ENCODE measurements at places on chromosomes 2 and 18. TPM values are rescaled to one million over a fixed set of nuclear protein-coding genes. Genes with fewer than 3 reads are reported as not detected.

The DIPK1C gene
- polyA plus RNA-seq: 0.26 TPM

The CD28 gene
- 2.3 TPM for polyA plus RNA-seq

The HRH4 gene
- polyA plus RNA-seq: not detected

DNA sequence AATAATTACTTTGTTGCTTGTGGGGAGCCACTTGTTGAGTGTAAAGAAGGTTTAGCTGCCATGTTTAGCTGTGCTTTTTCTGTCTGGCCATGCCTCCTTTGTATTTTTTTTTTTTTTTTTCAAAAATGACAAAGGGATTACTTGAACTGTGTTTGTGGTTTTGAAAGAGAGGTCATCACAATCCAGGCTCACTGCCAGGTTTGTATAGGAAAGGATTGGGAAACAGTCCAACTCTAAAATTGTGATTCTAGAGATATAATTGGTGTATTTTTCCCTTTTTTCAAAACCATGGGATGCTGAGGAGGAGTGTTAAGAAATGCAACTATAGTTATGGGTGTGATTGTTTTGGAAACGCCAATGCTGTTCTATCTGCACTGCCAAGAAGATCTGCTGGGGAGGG is 4.3 kb downstream of the ITPRIPL1 start:
- DNase-seq: no peak

DNA sequence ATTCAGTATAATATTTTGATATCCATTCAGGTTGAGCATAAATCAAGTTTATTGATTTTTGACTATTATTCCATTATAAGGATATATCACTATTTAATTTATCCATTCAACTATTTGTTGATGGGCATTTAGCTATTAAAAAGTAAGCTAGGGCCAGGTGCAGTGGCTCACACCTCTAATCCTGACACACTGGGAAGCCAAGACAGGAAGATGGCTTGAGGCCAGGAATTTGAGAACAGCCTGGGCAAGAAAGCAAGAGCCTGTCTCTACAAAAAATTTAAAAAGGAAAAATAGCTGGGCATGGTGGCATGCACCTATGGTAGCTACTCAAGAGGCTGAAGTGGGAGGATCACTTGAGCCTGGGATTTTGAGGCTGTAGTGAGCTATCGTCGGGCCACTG is 183.5 kb downstream of the HNMT start:
- no peak for DNase-seq

GRCh38 chr18:37299471-37300304 is 265.9 kb downstream of the CELF4 start:
- peak; percentile 96 for DNase-seq

DNA sequence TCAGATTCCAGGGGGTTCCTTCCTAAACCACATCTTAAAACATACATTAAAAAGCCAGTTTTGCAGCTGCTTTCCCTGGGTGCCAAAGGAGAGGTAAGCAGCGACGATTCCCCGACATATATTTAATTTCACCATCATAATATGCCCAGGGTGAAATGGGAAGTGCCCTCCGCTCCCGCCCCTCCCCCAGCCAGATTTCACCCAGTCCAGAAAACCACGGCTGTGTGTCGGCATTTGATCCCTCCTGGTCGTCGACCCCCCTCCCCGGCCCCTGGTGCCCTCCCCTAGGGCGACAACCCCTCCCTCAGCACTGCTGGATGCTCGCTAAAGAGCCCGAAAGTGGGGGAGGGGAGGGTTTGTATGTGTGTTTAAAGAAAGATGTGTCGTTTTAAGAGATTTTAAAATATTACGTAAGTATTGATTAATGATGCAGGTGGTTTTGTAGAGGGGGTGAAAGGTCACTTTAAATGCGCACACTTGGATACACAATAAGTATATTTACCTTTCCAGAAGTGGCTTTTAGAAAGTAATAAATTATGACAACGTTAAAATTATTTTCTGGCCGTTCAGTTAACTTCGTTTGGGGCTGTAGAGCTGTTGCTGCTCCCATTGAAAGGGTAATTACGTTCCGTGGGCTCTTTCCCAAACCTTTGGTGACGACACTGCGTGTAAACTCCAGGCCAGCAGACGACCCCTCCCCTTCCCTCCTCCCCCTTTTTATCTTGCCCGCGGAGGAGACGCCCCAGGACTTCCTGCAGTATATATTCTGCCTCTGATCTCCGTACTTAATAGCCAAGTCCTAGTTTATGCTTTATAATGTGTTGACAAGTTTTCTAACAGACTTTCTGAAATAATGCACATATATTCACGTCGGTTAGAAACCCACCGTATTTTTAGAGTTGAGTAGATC is 3.4 kb upstream of the BCL11A start:
- DNase-seq: no peak

DNA sequence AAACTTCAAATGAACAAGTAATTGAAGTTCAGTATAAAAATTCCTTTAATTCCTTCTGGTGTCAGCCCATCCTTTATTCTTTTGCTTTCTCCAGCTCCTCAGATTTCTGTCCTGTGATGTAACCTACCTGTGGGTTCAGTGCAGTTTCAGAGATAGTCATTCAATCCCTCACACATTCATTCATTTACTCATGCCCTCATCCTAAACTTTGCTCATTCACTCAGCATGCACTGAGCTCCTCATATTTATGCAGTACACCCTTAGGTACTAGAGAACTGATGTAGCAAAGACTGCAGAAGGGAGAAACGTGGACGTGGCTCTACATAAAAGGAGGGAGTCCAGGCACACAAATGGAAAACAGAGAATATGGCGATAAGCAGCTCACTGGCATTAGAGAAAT is 45.3 kb upstream of the STAT1 start:
- no peak for DNase-seq

- DNase-seq: no peak
Observed at GRCh38 chr2:168047091-168047690, 200.2 kb downstream of the STK39 start.

DNA sequence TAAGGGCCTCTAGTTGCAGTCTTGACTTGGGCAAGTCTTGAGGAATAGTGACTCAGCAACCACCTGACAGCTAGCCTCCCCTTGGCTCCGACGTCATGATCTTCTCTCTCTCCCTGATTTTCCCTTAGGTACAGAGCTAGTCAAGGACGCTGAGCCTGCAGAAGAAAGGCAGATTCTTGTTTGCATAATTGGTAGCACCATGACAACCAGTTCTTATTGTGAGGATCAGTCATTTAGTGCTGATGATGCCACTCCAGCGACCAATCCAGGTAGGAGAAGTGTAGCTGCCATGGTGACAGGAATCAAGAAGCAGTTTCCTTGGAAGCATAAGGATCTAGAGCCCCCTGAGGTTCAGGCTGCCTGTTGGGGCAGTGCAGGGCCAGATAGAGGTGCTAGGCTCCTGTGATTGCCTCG is 2.8 kb upstream of the RESP18 start:
- no peak for DNase-seq

GRCh38 chr18:38933910-38934510 is 1368.4 kb upstream of the CELF4 start:
- no peak for DNase-seq

- DNase-seq: no peak
Observed at GRCh38 chr2:67213270-67213670, 183.9 kb upstream of the ETAA1 start.

DNA sequence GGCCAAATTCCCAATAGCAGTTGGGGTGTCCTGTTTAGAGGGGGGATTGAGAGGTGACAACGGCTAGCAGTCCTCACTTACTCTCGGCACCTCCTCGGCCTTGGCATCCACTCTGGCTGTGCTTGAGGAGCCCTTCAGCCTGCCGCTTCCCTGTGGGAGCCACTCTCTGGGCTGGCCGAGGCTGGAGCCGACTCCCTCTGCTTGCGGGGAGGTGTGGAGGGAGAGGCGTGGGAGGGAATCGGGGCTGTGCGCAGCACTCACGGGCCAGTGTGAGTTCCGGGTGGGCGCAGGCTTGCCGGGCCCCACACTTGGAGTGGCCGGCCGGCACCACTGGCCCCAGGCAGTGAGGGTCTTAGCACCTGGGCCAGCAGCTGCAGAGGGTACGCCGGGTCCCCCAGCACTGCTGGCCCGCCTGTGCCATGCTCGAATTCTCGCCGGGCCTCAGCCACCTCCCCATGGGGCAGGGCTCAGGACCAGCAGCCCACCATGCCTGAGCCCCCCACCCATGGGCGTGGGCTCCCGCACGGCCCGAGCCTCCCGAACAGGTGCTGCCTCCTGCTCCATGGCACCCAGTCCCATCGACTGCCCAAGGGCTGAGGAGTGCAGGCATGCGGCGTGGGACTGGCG is 705.9 kb upstream of the ZNF804A start:
- DNase-seq: no peak

DNA sequence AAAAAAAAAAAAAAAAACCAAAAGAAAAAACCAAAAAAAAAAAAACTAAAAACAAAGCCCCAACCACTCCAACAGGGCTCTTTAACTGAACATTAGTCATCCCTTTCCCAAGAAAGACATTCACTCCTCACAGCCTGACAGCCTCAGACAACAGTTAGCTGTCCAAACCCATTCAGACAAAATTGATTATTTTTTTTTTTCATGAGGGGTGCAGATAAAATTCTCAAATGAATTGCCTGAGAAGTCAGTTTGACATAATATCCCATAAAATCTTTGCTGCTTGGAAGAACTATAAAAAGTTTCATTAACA is 206.1 kb upstream of the REV1 start:
- DNase-seq: no peak

GRCh38 chr18:65435534-65435933 is 315.3 kb upstream of the CDH7 start:
- DNase-seq: no peak

GRCh38 chr2:188949046-188949818 is 24.9 kb upstream of the COL3A1 start:
- no peak for DNase-seq

- no peak for DNase-seq
Observed at GRCh38 chr2:216343221-216343980, 28.9 kb downstream of the MARCHF4 start.

DNA sequence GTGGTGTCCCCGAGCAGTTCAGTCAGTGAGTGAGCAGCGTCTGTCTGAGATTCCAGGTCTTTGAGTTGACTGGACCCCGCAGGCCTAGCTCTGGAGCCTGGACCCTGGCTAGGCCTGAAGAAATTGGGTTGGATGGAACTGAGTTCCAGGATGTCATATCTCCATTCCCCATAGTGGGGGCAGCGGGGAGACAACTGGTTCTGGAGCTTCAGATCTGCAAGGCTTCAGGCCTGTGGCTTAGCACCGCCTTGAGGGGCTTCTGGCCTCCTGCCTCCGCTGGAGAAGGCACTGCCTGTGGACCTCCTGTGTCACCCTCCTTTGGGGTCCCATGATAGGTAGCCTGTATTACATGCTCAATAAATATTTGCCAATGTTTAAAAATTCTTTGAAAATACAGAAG is 288.4 kb upstream of the ID2 start:
- no peak for DNase-seq

DNA sequence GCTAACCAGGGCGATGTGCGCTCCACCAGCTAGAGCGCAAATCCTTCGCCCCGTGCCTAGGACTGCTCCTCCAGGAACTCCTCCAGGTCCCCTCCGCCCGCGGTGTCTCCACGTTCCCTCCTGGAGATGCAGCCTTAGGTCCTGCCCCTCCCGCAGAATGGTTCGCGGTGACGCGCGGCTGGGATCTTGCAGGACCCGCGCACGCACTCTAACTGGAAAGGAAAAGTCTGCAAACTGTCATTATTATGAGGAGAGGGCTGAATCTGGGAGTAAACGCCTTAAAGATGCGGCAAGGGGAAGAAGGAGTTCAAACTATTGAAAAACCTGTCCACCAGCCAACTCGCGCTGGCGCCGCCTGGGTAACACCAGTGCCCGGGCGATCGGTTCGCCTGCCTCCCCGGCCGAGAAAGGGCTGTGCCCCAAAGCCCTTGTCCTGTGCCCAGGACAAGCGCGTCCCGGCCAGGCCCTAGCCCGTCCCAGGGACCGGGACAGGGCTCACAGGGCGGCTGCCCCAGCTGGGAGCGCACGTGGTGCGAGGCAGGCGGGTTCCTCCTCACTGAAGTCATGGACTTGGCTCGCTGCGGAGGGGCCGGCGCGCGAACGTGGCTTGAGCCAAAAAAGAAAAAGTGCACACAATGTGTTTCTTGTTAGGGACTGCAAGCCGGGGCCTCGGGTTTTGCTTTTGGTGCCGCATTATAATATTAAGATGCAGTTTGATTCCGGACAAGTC is 5.5 kb upstream of the ID2 start:
- peak; percentile 71 for DNase-seq

DNA sequence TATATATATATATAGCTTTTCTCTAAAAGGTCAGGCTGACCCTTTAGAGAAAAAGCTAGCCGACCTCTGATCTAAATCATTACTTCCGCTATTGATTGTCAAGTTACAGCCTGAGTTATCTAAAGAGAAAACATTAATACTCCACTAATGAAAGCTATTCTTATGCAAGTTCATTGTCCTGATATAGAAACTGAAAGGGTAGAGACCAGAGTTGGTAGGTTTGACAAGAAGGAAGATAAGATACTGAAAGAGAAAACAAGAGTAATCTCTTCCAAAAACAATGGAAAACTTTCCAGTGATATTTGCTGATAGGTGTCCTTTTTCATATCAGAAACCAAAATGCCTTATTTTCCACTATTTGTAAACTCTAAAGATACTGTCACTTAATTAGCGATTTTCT is 62.8 kb upstream of the SLC39A10 start:
- no peak for DNase-seq

DNA sequence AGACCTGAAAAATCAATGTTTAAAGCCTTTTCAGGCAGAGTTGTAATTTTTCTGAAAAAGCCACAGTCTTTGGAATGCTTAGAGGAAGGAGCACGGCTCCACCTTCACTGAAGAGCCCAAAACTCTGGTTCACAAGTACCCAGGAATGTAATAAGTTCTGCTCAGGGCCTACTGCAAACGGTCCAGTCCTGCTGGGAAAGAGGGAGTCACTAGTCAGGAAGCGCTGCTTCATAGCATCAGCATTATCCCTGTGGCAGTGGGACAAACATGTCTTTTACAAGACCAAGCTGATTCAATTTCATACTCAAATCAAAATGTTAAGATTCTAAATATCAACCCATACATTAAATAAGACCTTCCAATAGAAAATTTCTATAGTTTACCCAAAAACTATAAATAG is 152.9 kb upstream of the PGAP1 start:
- no peak for DNase-seq

GRCh38 chr2:168184681-168185513 is 62.5 kb downstream of the STK39 start:
- no peak for DNase-seq

DNA sequence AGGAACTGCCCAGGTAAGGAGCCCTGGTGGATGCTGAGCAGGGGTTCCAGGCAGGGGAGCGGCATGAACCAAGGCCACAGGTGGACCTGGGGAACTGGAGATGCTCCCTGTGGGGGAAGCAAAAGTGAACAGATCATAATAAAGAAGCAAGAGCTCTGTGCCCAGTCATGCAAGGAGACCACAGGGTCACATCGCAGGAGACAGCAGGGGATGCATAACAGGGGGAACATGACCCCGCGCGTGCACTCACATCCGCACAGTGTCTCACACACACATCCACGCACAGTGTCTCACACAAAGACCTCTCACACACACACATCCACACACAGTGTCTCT is 473.3 kb upstream of the HS6ST1 start:
- DNase-seq: no peak

DNA sequence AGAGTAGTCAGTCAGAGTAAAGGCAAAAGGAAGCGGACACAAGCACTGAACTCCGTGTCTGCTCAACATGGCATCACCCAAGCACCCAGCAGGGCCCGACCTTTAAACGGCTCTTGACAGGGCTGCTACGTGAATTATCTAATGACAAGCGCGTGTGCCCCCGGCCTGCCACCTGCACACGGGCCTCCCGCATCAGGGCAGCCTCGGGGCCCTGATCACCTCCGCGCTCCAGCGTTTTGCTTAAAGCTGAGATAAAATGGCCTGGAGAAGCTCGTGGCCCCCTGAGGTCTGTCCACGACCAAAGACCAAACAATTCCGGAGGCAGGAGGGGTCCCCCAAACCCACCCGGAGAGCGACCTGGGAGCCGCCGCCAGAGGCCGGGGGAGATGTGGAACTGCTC is 376 bp downstream of the NDUFA10 start:
- DNase-seq: no peak

GRCh38 chr2:38174646-38175423 is 98.9 kb upstream of the CYP1B1 start:
- DNase-seq: no peak

Data from right renal cortex interstitium (tissue), 3 donors.